ENCODE measurements at places on chromosomes 1 and 21.

- peak; percentile 58 for DNase-seq
These were observed 6.7 kb upstream of the WASF2 start for GRCh38 chr1:27496604-27497155.

DNA sequence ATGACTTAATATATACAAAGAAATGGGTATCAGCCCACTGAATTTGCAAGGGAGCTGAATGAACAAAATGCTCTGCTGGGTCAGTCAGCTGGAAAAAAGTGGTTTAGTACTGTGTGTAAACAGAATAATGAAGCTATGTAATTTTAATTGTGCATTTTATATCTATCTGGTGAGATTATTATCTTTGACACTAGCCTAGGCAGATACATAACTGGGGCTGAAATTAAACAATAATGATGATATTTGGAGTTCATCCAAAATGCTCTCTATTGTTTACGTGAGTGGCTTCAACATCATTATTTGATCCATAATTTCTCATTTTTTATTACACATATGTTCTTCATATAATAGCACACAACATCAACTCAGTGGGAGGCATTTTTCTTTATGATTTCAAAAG, 208.5 kb upstream of the SNX7 start:
- DNase-seq, result no peak

DNA sequence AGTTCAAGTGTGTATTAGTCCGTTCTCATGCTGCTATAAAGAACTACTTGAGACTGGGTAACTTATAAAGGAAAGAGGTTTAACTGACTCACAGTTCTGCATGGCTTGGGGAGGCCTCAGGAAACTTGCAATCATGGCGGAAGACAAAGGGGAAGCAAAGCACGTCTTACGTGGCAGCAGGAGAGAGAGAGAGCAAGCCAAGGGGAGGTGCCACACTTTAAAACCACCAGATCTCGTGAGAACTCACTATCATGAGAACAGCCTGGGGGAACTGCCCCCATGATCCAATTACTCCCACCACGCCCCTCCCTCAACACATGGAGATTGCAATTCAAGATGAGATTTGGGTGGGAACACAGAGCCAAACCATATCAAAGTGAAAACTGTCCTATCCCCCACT, 4.1 kb upstream of the MIS18A start:
- DNase-seq, result no peak

DNA sequence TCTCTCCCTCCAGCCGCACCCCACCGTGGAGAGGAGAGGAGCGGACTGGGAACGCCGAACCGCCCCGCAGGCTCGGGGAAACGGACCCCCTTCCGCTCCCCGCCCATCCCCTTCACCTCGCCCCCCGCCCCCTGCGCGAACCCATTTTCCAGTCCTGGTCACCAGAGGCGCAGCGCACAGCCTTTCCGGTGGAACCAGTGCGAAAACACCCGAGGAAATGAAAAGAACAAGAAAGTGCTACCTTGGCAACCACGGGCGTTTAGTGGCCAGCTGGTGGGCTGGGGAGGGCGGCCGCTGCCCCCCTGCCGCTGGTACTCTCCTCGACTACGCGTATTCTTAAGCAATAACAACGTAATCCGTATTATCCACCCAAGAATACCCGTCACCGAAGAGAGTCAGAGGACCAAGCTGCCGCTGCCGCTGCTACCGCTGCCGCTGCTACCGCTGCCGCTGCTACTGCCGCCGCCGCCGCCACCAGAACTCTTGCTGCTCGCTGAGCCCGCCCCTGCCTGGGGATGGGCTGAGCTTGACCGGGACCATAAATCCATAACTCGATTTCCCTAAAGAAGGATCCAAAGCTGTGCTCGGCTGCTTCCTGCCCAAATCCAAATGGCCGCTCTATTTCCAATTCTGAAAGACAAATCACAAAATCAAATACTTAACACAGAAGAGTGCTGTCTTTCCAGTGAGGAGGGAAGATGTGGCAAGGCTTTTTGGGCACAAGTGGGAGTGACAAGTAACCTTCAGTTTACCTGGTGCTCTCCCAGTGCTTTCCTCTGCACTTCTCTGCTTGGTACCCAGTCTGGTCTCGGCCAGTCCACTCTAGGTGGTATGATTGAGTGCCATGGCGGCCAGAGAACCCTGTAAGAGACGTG, 125.2 kb upstream of the DPYD start:
- no peak for DNase-seq

- DNase-seq, result no peak
These were observed 66.8 kb upstream of the BACH1 start for GRCh38 chr21:29231756-29232529.

DNA sequence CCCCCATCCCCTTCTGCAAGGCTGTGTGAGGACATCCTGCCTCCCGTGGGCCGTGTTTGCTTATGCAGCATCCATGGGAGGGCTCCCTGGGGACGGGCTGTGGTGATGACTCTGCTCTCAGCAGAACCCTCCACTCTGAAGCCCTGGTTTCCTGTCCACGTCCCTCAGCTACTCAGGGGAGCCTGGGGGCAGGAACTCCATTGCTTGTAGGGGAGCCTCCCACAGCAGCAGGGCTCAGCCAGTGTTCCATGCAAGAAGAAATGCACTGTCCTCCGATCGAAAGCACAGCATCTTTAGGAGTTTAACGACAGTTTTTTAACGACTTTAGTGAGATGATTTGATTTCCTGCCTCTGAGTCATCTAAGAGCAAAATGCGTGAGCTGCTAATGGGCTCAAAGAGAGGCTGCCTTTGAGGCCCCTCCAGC, 8.3 kb upstream of the KCNAB2 start:
- DNase-seq, result no peak

GRCh38 chr1:107430540-107431228, 289.8 kb downstream of the NTNG1 start:
- peak; percentile 32 for DNase-seq

GRCh38 chr1:223334156-223334555, 29.8 kb downstream of the SUSD4 start:
- DNase-seq, result no peak

DNA sequence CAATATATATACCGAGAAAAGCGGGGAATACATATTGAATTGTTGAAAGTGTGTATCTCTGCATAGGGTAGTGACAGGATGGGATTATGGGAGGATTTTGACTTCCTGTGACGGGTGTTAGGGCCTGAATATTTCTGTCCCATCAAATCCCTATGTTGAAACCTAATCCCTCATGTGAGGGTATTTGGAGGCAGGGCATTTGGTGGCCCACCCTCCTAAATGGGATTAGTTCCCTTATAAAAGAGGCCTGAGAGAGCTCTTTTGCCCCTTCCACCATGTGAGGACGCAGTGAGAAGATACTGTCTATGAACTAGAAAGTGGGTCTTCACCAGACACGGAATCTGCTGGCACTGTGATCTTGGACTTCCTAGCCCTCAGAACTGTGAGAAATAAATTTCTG, 137.3 kb downstream of the ZSCAN20 start:
- no peak for DNase-seq

DNA sequence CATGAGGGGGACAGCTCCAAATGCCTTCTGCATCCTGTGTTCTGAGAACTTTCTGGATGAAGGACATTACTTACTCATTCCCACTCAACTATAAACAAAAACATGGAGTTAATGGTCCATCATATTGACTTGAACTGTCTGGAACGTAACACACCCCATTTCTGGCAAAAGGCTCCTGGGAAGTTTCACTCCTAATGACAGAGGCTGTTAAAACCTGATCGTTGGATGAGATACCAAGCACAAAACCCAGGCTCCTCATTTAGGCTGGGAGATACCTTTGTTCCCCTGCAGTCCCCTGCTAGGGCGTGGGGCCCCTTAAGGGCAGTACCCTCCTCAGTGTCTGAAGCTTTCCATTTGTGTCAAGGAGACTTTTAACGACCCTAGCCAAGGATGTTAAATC, 78.9 kb downstream of the RHOU start:
- no peak for DNase-seq

DNA sequence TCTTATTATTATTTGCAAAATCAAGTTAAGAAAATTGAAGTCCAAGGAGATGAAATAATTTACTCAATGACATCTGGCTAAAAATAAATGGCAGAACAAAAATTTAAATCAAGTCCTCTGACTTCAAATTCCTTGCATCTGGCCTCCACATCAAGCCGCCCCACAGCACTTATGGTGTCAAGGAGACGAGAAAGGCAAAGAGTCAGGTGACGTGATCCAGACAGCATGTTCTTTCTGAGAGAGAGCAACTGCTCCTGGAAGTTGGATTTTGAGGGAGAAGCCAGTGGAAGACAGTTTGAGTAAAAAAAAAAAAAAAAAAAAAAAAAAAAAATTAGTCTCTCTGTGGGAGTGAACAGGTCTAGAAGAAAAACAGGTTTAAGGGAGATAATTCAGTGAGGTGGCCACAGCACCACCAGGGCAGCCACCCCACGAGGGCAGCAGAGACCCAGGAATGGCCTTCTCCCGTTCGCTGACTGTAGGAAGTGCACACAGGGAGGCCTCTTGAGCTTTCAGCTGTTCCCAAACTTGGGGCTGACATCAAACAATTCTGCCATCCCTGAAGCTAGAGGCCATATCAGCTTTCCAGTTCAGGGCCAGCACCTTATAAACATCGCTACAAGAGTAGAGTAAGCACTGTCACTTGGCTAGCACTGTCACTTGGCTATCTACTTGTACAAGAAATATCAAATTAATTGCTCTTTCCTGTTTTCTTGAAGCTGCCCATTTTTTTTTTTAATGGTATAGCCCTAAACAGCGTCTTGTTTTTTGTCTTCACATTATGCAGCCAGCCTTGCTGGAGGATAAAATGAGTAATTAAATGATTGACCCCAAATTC, 7.8 kb downstream of the C1orf162 start:
- DNase-seq, result peak; percentile 50

GRCh38 chr1:81053826-81054225, 746.9 kb upstream of the ADGRL2 start:
- no peak for DNase-seq

- DNase-seq, result no peak
These were observed 29.3 kb downstream of the PRDX6 start for GRCh38 chr1:173506437-173506836.

DNA sequence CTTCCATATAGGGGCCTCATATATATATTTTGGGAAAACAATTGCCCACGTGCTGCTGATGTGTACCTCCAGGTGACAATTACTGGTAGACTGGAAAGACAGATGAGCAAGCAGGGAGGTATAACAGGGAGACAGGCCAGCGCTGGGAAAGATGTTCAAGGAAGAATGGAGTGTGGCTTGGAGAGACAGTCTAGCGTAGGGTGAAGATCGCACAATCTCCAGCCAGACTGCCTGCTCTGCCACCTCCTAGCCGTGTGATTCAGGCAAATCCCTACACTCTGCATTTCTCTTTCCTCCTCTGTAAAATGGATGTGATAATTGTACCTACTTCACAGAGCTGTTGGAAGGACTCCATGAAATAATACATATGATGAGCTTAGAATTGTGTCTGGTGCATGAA, 66.1 kb downstream of the TMCO4 start:
- DNase-seq, result no peak

DNA sequence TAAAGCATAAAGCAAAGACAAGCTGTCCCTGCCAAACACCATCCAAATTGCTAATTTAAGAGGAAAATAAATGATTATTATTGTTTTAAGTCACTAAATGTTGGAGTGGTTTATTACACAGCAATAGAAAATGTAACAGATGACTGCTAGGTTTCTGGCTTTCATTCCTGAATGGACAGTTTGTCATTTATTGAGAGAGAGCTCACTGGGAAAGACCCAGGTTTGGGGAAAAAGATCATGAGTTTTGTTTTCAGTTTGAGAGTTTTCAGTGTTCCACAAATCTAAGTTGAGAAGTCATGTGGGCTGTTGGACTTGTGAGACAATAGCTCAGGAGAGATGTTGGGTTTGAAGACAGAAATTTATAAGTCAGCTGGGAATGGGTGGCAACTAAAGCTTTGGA, 5.4 kb downstream of the GPA33 start:
- no peak for DNase-seq

GRCh38 chr1:204345438-204345841, 14.3 kb downstream of the PLEKHA6 start:
- DNase-seq, result no peak

- DNase-seq, result no peak
These were observed 189.0 kb downstream of the RUNX1 start for GRCh38 chr21:34859976-34860653.

- DNase-seq, result no peak
These were observed 94.5 kb downstream of the CD58 start for GRCh38 chr1:116476321-116476720.

- no peak for DNase-seq
These were observed 6.6 kb downstream of the BMP8B start for GRCh38 chr1:39782103-39782502.

DNA sequence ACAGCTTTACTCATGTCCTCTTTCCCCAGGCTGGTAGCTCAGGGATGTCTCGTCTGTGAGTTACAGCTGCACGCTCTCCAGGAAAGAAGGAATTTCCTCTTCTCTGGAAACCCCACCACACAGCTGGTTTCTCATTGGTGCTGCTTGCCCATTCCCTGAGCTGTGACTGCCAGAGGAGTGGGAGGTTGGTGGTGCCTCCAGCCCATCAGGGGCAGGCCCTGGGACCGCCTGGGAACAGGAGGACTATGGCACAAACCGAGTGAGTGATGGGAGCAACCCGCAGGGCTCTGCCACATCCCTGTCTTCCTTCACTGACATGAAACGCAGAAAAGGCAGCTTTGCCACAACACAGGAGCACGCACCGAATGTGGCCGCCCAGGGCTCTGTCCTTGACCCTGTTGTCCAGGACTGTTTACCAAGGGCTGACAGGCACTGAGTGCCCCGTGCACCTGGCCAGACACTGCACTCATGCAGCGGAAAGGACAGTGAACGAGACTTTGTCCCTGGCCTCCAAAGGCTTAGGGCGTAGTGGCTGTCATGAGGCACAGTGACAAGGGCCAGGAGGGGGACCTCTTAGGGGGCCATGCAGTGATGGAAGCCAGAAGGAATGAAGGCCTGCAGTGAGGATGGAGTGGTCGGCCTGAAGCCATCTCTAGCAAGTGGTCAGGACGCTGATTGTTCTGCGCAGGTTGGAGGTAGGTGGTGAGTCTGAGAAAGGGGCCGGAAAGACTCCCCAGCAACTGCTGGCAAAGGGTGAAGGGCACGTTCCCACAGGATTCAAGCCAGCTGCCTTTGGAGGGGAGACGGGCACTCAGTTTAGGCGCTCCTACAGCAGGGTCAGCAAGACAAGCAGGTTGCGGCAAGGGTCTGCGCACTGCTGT, 1.7 kb upstream of the CCNL2 start:
- no peak for DNase-seq

GRCh38 chr1:172970186-172970585, 80.6 kb downstream of the TNFSF18 start:
- no peak for DNase-seq

- DNase-seq, result no peak
These were observed 90.1 kb upstream of the SLC25A33 start for GRCh38 chr1:9449110-9449627.

Data from muscle of back (tissue), 13 donors.